HuH-7 (cell line): ENCODE measurements at places on chromosomes 11 and 22.

DNA sequence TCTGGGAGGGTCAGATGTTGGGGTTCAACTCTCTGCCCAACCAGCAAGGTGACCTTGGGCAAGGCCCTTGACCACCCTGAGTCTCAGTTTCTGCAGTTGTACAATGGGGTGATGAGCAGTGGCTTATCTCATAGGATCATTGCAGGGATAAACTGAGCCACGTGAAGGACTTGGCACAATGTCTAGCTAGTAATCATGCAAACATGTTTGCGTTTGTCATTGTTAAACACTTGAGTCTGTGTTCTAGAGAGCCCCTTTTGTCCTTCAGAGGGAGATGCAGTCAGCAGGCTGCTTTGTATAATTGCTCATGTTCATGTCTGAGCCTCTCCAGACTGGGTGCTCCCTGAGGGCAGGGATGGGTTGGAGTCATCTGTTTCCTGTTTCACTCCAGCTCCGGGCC lies 15.8 kb downstream of the CD82 start:
- DNase-seq, result no peak

GRCh38 chr11:6968816-6969215 lies 42.6 kb downstream of the ZNF215 start:
- no peak for DNase-seq

GRCh38 chr11:121652971-121653370 lies 200.2 kb upstream of the SORL1-AS1 start:
- DNase-seq, result no peak

GRCh38 chr11:90606721-90607120 lies 383.9 kb upstream of the CHORDC1 start:
- no peak for DNase-seq

DNA sequence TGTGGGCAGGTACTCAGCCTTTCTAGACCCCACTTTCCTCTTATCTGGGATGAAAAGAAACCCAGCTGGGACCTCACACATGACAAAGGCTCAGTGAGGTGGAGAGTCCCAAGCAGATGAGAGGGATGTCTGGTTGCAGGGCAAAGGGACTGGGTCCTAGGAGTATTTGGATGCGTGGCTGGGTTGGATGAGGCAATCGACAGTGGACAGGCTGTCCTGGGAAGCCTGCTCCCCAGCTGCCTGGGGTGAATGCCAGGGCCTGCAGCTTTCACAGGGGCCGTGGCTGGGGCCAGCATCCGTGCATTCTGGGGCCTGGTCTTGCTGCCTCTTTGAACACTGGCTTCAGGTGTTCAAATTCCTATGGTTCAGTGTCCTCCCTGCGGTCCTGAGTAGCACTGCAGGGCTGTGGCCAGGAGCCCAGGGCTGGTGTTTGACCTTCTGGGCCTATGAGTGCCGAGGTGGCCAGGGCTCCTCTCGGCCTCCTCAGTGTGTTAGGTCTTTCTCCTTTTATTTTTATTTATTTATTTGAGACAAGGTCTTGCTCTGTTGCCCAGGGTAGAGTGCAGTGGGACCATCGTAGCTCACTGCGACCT lies 65.3 kb downstream of the MCM5 start:
- DNase-seq, result no peak

DNA sequence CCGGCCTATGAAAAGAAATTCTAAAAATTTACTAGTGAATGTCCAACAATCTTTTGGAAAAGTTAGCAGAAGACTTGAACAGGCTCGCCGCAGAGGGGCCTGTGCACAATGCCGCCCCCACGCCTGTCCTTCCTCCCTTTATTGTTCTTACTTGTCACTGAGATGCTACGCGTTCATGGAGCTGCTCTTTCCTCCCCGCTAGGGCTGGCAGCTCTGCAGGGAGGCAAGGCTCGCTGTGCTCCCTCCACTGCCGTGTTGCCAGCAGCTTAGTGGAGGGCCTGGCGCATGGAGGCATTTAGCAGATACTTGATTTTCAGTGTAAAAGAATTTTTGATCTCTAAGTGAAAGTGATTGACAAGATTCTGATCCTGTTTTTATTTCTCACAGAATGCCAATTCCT lies 14.7 kb downstream of the PHRF1 start:
- no peak for DNase-seq

- DNase-seq, result no peak
These were observed 111.5 kb downstream of the PKNOX2 start for GRCh38 chr11:125275905-125276618.
